GM06990 (cell line): ENCODE measurements at places on chromosomes 2 and 18.

DNA sequence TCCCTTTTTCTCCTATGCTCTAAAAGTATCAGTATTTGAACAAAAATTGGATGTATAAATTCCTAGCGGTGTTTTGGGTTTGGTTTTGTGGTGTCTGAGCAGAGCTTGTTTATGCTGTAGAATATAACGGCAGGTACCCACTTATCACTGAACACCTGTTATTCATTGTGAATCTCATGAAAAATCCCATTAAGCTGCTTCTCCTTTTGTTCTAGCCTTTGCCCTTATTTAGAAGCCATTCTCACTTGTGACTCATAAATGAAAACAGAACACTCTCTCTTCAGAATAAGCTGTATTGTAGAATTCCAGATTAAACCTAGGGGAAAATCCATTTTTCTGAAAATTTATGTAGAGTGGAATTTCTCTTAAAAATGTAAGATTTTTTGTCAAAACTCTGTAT lies 104.0 kb downstream of the PRPF40A start:
- DNase-seq = peak; percentile 37

DNA sequence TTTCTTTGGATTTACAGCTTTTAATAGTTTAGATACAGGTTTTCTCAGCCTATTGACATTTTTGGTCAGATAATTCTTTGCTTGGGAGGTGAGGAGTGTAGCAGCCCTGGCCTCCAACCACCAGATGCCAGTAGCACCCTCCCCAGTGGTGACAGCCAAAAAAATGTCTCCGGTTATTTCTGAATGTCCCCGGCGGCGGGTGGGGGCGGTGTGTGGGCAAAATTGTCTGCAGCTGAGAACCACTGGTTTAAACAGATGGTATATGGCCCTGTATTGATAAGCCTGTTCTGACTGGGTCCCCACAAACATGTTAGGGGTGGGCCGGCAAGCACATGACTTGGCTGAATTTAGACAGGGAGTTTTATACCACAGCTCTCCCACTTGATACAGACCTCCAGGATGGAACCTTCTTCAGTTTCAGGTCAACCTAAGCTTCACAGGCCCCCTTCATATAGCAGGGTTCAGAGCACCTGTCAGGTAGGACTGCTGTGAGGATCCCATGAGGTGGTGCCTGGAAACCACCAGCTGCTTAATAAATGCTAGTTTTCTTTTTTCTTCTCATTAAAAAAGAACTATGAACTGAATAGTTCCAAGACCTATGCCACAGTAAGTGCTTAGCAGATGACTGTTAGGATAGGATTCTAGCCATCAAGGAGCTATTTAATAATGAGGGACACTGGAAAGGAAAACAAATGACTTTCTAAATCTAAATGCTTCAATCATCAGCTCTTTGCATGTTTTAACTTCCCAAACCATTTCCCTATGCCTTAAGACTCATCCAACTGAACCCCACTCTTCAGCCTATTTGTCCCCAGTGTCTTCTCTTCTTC lies 18.1 kb downstream of the LPIN2 start:
- DNase-seq = peak; percentile 73

GRCh38 chr2:108226564-108226963 lies 13.2 kb upstream of the SULT1C3 start:
- DNase-seq = no peak

DNA sequence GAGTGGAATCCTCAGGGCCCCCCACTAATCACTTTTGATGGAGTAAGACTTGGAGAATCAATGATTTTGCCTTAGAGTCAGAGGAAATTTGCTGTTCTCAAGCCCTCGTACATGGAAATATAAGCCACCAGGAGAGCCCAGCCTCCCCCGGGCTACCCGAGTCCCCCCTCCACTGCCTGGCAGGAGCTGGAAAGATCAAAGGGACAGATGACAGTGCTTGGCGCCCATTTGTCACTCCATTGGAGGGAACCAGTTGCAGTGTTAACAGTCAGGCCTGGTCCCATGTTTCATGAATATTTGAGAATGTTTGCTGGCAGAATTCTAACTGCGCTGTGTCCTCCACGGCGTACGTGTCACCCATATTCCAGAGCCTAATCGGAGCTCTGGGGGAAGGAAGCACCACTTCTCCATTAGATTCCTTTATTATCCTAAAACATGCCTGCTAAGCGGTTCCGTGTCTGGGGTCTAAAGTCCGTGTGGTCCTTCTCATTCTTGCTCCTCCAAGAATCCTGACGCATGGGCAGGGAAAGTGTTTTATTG lies 202.4 kb downstream of the KLHL29 start:
- DNase-seq = no peak

DNA sequence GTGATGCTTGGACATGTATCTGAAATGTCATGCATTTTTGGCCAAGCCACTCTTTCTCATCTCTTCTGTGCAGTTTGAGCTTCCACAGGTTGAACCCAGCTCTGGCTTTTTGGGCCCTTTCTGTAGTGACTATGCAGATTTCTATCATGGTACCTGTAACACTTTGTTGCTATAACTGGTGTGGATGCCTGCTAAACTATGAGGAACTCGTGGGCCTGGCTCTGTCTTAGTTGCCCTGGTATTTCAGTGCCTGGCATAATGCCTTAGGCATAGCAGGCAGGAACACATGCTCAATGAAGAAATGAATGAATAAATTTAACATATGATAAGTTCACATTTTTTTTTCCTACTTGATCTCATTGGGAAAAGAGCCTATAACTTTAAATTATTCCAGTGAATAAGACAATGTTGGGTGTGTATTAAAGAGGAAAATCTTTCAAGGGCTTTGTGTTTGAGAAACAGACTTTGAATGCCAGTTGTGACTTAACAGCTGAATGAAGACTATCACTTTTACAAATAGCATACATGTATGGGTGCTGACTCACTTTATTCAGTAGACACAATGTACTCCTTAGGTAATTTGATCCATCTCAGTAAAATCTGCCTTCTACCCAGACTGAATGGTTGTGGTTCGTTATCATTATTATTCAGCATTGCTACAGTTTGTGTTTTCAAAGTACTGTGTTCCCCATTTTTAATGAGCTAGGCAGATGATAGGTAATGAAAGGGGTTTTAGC lies 86.4 kb upstream of the MAP4K3 start:
- DNase-seq = no peak

GRCh38 chr2:186594001-186594722 lies 4.3 kb downstream of the ITGAV start:
- no peak for DNase-seq
